AML-193 (cell line): ENCODE measurements at places on chromosomes 12 and 14.

DNA sequence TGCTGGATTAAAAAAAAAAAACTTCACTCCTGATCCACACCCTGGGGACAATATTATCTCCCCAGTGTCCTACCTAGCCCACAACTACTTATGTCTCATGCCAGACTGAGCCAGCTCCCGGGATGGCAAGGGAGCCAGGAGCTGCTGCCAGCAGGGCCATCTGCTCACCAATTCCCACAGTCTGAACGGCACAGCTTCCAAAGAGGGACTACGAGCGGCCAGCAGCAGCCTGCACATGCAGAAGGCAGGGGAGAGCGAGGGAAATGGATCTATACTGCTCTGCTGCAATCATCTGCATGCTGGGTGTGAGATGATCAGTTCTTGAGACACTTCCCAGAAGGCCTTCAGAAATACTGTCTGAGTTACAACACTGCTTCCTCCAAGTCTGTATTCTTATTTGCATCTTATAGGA, 11.1 kb downstream of the SSH1 start:
- peak; percentile 30 for DNase-seq

DNA sequence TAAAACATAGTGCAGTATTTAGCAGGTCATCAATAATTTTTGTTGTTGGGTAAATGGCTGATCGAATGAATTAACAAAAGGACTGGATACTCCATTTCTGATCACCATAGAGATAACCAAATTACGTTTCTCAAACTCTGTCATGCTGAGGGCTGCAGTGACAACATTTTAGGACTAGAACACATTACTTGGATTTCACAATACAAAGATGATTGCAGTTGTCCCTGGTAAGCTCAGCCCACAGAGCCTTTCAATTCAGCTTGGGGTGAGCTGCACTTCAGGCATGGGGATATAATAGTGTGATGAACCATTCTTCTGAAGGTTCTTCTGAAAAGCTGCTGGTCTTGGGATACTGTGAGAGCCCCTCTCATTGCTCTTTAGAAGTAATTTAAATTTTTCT, 74.3 kb downstream of the FAR2 start:
- peak; percentile 69 for DNase-seq

DNA sequence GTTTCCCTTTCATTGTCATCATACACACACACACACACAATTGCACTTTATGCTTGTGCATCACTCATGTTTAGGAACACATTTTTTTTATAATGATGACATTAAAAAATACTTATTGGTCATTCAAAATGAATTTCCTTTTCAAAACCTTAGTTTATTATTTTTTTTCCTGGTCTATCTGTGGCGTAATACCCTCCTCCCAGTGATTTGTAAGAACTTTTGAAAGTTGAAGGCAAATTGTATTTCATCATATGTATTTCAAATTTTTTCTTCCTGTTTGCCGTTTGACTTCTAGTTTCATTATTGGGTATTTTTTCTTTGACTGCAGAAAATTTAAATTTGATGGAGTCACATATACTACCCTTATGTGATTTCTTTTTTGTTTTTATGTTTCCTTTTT, 2.5 kb upstream of the LRRK2 start:
- DNase-seq: peak; percentile 54

- DNase-seq: no peak
These were observed 2.4 kb downstream of the SLC2A14 start for GRCh38 chr12:7870335-7870734.
